ENCODE measurements at places on chromosomes 12 and 14. TPM values are rescaled to one million over a fixed set of nuclear protein-coding genes. Genes with fewer than 3 reads are reported as not detected.

DNA sequence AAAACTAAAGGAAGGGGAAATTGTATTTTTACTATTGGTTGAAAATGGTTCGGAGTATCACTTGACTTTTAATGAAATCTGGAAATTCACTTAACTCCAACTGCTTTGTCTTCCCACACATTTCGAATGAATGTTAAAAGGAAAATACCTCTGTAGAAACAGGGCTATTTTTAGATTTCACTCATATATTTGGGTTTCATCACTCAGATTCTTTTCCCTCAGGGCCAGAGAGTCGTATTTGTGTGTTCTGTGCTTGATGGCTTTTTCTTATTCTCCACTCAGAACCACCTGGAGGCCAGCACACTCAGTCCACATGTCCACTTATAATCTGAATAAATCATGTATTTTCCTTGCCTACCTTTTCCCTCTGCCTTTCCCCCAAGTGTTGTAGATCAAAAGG is 40.0 kb downstream of the DAAM1 start:
- no peak overlapping the region for H3K4me3 ChIP-seq
- peaks cover 18% of the 10 kb centered on the region for H3K4me1 ChIP-seq
- H3K36me3 ChIP-seq, result no peaks in the 10 kb centered on the region

DNA sequence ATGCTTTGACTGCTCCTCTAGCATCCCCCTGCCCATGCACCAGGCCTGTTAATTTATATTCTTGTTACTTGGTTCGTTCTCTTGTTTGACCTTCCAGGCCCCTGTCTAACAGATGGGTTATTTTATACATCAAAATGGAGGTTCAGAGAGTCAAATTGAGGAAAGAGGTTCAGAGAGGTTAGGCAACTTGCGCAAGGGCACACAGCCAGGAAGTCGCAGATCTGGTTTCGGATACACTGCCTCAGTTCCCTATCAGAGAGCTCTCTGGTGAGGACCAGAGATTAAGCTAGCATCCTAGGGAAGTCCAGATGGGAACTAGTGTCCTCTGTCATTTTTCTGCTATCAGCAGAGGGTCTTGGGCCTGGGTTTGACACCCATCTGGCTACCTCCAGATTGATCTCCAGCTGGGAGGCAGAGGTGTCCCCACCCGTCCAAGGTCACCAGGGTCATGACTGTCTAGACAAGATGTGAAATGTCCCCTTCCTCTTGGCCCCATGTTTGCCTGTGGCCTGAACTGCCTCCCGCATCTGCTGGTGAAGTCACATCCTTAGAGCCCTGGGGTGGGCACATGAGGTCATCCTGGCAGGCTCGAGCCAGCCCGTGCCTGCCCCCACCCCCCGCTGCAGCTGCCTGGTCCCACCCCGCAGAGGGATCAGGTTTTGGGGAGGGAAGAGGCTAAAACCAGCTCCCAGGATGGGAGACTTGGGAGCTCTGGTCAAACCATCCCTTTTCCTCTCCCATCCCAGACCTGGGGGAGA is 84.3 kb upstream of the NCOR2 start:
- DNase-seq, result no peak
- peaks cover 40% of the 10 kb centered on the region for H3K4me1 ChIP-seq
- peaks cover 5% of the 10 kb centered on the region for H3K36me3 ChIP-seq
- no peak overlapping the region for H3K4me3 ChIP-seq
- no peak overlapping the region for H3K27ac ChIP-seq

DNA sequence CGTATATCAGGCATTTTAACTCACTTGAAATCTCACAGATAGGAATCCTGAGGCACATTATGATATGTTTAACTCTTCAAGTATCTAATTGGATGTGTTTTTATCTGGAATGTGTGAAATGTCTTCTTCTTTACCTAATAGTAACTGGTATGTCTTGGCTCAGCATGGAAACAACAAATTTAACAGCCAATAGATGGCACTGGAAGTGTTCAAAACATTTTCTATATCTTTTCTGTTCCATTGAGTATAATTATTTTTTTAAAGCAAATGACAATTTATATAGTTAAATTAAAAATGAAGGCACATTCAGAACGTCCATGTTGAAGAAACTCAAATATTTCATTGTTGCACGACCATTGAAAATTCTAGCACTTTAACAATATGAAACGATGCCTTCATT is 164.6 kb upstream of the SLC16A7 start:
- no peak overlapping the region for H3K4me3 ChIP-seq
- H3K27ac ChIP-seq, result no peak overlapping the region
- DNase-seq, result peak; percentile 13
- peaks cover 21% of the 10 kb centered on the region for H3K4me1 ChIP-seq
- no peaks in the 10 kb centered on the region for H3K27me3 ChIP-seq

GRCh38 chr14:30799933-30800332 is 74.4 kb upstream of the COCH start:
- no peak for DNase-seq
- peaks cover 4% of the 10 kb centered on the region for H3K27me3 ChIP-seq
- no peak overlapping the region for H3K27ac ChIP-seq
- no peaks in the 10 kb centered on the region for H3K4me1 ChIP-seq

DNA sequence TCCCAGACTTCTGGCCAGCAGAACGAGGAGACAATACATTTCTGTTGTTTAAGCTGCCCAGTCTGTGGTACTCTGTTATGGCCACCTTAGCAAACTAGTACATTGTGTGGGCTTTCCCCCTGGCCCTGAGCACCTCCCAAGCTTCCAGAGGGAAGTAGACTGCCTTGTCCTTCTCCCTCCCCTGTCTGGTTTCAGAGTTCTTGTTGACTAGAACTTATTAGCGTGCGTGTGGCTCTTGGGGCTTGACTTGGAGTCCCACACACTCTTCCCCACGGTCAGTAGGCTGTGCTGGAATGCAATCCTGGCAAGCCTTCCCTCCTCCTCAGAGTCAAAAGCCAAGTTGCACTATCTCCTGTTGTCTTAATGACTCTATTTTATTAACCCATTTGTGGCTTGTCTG is 27.7 kb downstream of the FBLN5 start:
- H3K27ac ChIP-seq, result no peak overlapping the region
- H3K36me3 ChIP-seq, result peaks cover 27% of the 10 kb centered on the region
- no peaks in the 10 kb centered on the region for H3K27me3 ChIP-seq
- H3K4me1 ChIP-seq, result peaks cover 15% of the 10 kb centered on the region

Gene CPNE6
- total RNA-seq, result not detected

Gene PRORP
- total RNA-seq, result 30.0 TPM

- no peaks in the 10 kb centered on the region for H3K36me3 ChIP-seq
- peak; percentile 7 for DNase-seq
- peak overlapping the region; percentile 71 for H3K27ac ChIP-seq
- peak overlapping the region; percentile 44 for H3K4me3 ChIP-seq
- peaks cover 71% of the 10 kb centered on the region for H3K4me1 ChIP-seq
These were observed 195.4 kb upstream of the ARHGAP5 start for GRCh38 chr14:31881531-31882310.

DNA sequence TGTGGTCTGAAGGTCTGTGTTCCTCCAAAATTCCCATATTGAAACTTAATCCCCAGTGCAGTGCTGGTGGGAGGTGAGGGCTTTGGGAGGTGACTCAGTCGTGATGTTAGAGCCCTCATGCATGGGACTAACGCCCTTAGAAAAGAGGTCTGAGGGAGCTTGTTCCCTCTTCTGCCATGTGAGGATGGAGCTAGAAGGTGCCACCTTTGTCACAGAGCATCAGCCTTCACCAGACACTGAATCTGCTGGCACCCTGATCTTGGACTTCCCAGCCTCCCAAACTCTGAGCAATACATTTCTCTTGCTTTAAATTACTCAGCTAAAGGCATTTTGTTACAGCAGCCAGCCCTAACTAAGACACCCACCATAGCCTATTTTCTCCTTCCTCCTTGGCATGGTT is 13.9 kb downstream of the RAB15 start:
- H3K36me3 ChIP-seq, result no peaks in the 10 kb centered on the region
- H3K4me3 ChIP-seq, result no peak overlapping the region
- no peaks in the 10 kb centered on the region for H3K4me1 ChIP-seq
- H3K27me3 ChIP-seq, result no peaks in the 10 kb centered on the region

DNA sequence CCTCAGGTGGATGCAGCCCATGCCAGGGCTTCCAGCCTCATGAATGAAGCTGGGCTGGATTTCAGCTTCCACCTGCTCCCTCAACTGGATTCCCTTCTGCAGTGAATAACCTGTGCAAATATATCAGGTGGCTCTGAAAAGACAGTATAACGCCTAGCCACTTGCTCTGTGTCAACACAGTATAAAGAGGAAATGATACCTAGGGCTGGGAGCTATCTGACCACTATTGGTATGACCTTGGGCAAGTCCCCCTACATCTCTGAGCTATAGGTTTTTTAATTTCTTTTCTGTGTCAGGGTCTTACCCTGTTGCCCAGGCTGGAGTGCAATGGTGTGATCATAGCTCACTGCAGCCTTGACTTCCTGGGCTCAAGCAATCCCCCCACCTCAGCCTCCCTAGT is 19.8 kb downstream of the ISM2 start:
- no peak overlapping the region for H3K27ac ChIP-seq
- H3K4me1 ChIP-seq, result no peaks in the 10 kb centered on the region
- DNase-seq, result no peak

Gene MDP1
- total RNA-seq, result 12.1 TPM

DNA sequence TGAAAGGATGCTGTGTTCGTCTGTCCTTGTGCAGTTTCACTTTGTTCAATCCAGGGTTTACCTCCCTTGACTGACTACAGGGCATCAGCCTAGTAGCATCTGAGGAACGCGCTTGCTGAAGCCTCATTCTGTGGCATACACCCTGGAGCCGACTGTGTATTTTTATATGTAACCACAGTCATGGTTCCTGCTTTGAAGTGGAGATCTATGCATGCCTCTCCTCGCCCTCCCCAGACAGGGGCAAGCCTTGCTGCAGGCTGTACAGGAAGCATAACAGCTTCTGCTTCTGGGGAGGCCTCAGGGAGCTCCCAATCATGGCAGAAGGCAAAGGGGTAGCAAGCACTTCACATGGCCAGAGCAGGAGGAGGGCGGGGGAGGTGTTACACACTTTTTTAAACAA is 262.1 kb downstream of the BCL11B start:
- H3K27ac ChIP-seq, result no peak overlapping the region
- H3K4me1 ChIP-seq, result no peaks in the 10 kb centered on the region
- no peak overlapping the region for H3K4me3 ChIP-seq

- H3K4me3 ChIP-seq, result no peak overlapping the region
- no peak overlapping the region for H3K27ac ChIP-seq
- H3K27me3 ChIP-seq, result peaks cover 19% of the 10 kb centered on the region
These were observed 14.3 kb upstream of the TMEM229B start for GRCh38 chr14:67502867-67503266.

- H3K36me3 ChIP-seq, result no peaks in the 10 kb centered on the region
- peaks cover 19% of the 10 kb centered on the region for H3K4me1 ChIP-seq
- H3K27ac ChIP-seq, result no peak overlapping the region
These were observed 36.1 kb upstream of the ANKRD9 start for GRCh38 chr14:102545461-102546265.

DNA sequence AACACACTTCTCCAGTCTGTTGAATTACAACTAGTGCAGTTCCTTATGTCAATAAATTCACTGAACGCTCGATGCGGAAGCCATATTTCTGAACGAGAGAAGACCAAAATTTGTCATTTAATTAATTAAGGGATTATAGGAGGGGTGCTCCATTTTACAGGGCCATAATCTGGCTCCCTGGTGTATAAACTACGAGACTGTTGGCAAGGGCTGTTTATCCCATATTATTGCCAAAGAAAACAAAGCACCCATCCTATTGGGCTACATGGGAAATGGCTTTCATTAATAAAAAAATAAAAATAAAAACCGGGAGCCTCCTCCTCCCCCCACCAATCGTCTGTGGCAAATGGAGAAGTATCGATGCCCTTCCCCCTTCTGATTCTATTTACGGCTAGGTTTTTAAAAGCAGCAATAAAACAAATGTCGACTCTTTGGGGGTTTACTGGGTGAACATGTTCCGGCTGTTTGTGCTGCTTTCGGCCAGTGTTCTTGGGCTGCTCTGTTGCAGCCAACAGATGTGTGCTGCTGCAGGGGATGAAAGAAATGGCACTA is 24.8 kb downstream of the ATF7 start:
- H3K36me3 ChIP-seq, result peaks cover 10% of the 10 kb centered on the region
- peaks cover 32% of the 10 kb centered on the region for H3K4me1 ChIP-seq
- no peak overlapping the region for H3K27ac ChIP-seq

DNA sequence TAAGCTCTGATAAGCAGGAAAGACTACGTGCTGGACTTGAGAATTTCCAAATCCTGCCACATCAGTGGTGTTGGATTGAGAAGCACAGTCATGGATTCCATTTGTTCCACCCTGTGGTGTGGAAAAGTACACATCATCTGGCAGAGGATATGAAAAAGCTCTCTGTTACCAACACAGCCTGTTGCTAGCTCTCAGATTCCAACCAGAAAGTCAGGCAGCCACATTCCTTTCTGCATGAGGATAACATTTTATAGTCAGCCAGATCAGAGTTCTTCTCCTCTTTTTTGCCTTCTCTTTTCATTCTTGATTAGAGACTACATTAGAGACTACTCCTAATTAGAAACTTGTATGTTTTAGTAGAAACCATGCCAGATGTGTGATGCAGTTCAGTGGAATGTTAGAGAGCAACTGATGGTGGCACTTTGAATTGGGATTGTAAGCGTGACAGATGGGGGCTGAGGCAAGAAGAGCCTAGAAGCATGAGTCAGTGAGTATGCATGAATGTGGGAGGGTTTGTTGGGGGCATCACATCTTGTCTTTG is 61.2 kb upstream of the STXBP6 start:
- DNase-seq, result peak; percentile 100
- peak overlapping the region; percentile 69 for H3K4me3 ChIP-seq
- peak overlapping the region; percentile 98 for H3K27ac ChIP-seq
- peaks cover 37% of the 10 kb centered on the region for H3K4me1 ChIP-seq
- no peaks in the 10 kb centered on the region for H3K27me3 ChIP-seq
- peaks cover 9% of the 10 kb centered on the region for H3K36me3 ChIP-seq

Gene ZFHX2
- total RNA-seq, result 5.4 TPM

Gene DAO
- total RNA-seq, result not detected

GRCh38 chr12:45732250-45732649 is 2.7 kb downstream of the ARID2 start:
- H3K27me3 ChIP-seq, result peaks cover 2% of the 10 kb centered on the region
- H3K27ac ChIP-seq, result peak overlapping the region; percentile 62
- DNase-seq, result no peak
- peaks cover 18% of the 10 kb centered on the region for H3K36me3 ChIP-seq
- H3K4me1 ChIP-seq, result peaks cover 34% of the 10 kb centered on the region
- peak overlapping the region; percentile 92 for H3K4me3 ChIP-seq

DNA sequence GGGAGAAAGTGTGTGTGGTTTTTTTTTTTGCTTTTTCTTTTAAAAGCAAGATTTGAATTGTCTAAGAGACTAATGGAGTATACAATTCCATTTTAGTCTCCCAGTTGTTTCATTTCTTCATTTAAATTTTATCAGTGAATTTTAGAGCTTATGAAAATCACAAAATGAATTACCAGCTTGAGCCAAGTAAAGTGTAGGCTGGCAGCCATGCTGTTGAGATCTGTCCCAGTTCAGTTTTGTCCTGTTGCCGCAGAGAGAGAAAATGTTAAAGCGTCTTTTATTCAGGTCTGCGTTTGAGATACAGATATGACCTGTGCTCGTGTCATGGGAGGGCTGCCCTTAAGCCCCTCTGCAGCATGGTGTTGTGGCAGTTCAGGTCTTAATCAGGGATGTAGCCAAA is 256.5 kb downstream of the IPO8 start:
- DNase-seq, result no peak
- no peaks in the 10 kb centered on the region for H3K36me3 ChIP-seq
- H3K4me1 ChIP-seq, result no peaks in the 10 kb centered on the region
- no peak overlapping the region for H3K27ac ChIP-seq
- H3K4me3 ChIP-seq, result no peak overlapping the region

Measured in HFFc6 (cell line).